ENCODE measurements at places on chromosomes 16 and 17.

DNA sequence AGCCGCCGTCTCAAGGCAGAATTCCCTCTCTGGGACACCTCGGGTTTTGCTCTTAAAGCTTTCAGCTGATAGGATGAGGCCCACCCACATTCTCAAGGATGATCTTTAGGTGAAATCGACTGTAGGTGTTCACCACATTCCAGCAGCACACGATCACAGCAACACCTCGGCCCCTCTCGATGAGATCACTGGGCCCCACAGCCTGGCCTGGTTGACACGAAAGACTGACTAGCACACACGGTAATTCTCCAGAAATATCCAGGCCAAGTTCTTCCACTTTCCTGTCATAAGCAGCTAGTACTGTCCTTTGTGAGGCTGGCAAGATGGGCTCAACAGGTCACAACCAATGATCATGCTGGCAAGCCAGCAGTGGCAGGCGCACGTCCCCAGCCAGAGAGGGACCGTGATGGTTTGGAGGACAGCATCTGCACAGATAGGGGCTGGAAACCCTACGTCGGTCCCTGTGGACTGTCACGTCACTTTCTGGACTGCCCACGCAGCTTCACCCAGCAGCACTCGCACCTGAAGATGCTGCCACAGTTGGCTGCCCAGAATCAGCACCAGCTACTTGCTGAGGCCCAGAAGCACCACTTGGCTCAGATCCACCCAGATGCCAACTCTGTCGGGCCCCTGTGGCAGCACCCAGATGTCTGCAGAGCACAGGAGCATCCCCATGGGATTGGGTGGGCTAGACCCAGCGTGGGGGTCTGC is 17.4 kb downstream of the TMC6 start:
- no peak for DNase-seq

GRCh38 chr17:40284085-40284713 is 3.5 kb upstream of the CDC6 start:
- DNase-seq, result peak; percentile 82

GRCh38 chr16:49835161-49835777 is 20.6 kb downstream of the ZNF423 start:
- DNase-seq, result no peak

DNA sequence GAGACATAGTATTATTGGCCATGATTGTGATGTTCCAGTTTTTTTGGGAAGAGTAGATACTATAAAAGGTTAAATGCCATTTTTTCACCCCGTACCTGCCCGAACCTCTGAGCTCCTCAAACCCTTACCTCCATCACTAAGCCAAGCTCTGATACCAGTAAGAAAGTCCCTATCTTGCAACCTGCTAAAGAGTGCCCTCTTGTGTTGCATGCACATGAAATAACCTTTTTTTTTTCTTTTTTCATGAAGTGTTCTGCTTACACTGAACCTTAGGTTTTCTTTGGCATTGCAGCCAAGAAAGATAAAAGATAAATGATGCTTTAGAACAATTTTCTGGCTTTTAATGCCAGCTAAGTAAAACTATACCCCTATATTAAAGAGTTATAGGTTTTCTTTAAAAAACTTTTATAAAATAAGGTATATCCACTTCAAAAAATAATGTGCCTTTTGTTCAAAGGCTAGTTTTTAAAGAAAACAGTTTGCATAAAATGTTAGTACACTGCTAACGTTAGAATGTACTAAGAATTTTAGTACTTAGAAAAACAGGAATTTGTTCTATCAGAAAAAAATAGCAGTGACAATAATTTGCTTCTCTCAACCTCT is 295.3 kb upstream of the PMFBP1 start:
- DNase-seq, result peak; percentile 28

- no peak for DNase-seq
Measured at GRCh38 chr17:30812218-30813177, 12.0 kb downstream of the CRLF3 start.

GRCh38 chr17:63433746-63434591 is 12.1 kb downstream of the CYB561 start:
- DNase-seq, result peak; percentile 93

All from stromal cell of bone marrow (primary cell).